CD4-positive, alpha-beta T cell treated with Interleukin-1 beta for 1 hour (primary cell): ENCODE measurements at places on chromosomes 6 and 20.

GRCh38 chr6:74946961-74947360 lies 258.9 kb downstream of the COL12A1 start:
- DNase-seq = no peak

GRCh38 chr6:119535332-119535731 lies 185.8 kb upstream of the MAN1A1 start:
- DNase-seq = no peak

DNA sequence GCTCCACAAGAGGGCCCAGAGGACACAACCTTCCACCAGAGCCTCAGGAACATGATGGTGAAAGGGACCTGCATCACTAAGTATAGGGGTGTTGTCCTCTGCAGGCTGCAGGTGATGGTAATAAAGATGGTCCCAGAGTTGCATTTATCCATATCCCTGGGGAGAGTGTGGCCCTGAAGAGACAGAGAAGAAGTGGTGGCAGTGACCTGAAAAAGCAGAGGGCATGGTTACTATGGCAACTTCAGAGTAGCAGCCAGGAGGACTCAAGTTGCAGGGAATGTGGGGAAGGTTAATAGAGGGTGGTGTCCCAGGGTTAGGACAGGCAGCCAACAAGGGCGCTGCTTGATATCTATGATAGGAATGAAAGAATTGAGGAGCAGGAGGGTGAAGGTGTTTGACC lies 57.1 kb downstream of the HLA-A start:
- no peak for DNase-seq

- DNase-seq = no peak
These were observed 15.6 kb downstream of the ENPP1 start for GRCh38 chr6:131823276-131823902.

DNA sequence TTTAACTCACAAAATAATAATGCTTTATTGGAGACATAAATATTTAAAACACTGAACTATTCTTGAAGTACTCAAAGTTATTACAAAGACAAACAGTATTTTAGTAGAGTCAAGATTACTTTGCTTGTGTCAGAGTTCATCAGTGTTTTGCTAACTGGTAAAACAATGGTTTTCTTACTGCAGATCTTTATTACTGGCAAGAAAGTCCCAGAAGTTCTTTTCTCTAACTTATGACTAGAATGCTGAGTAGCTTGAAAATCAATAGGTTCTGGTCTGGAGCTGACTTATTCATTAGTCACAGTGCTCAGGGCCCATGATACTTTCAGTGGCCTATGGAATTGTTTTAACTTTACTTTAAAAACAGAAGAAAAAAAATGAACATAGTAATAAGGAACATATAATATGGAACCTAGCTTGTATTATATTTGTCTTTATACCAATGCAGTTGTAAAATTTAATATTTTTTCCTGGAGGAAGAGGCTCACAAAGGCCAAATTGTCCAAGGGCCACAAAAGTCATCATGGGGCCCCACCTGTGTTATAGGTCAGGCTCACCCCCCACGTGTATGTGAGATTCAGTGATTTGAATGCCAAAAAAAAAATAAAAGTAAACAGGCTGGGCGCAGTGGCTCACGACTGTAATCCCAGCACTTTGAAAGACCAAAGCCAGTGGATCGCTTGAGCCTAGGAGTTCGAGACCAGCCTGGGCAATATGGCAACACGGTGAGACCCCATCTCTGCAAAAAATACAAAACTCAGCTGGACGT lies 53.3 kb downstream of the PLEKHG1 start:
- DNase-seq = no peak

GRCh38 chr20:25459111-25459830 lies 51.8 kb downstream of the GINS1 start:
- DNase-seq = no peak
